ENCODE measurements at places on chromosomes 6 and 20.

DNA sequence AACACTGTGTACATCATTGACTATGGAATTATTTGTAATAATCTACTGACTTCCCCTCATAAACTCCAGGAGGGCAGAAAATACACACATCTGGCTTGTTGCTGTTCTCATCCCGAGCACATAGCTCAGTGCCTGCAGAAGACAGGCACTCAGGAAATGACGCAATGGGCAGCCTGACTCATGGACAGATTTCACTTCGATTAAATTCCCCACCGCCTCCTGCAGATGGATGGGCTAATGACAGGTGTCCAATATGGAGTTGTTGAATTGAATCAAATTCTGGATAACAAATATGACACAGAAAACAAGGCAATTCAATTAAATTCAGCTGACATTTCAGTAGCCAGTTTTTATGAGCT lies 9.1 kb downstream of the ANKRD60 start:
- DNase-seq, result no peak

DNA sequence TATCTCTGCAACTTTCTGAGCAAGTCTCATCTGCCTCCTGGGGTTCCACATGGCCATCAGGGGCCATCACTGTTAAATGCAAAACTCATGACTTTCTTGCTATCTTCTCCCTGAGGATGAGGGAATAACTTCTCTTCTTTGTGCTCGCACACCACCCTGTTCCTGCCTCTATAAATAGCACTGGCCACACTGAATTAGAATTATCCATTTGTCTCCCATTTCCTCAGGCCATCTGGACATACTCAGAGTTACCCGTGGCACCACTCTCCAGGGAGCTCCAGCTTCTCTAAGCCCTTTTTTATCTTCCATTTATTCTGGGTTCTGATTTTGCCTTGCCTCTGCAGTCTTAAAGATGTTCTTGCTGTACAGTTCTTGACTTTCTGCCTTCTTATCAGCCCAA lies 72.8 kb upstream of the ECI2 start:
- no peak for DNase-seq

DNA sequence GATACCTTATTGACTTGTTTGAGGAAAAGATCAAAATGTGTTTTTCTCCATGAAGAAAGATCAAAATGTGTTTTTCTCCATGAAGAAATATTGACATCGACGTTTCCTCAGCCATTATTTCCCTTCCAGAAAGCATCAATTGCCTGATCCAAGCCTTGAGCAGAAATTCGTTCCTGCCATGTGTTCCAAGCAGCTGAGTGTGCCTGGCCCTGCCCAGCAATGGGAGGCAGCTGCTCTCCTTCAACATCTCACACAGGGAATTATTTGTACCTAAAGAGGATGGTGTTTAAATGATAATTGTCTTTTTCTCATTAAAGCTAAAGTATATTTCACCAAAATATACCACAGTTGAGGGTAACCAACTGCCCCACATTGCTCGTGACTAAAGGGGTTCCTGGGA lies 7.8 kb upstream of the DUSP22 start:
- no peak for DNase-seq

DNA sequence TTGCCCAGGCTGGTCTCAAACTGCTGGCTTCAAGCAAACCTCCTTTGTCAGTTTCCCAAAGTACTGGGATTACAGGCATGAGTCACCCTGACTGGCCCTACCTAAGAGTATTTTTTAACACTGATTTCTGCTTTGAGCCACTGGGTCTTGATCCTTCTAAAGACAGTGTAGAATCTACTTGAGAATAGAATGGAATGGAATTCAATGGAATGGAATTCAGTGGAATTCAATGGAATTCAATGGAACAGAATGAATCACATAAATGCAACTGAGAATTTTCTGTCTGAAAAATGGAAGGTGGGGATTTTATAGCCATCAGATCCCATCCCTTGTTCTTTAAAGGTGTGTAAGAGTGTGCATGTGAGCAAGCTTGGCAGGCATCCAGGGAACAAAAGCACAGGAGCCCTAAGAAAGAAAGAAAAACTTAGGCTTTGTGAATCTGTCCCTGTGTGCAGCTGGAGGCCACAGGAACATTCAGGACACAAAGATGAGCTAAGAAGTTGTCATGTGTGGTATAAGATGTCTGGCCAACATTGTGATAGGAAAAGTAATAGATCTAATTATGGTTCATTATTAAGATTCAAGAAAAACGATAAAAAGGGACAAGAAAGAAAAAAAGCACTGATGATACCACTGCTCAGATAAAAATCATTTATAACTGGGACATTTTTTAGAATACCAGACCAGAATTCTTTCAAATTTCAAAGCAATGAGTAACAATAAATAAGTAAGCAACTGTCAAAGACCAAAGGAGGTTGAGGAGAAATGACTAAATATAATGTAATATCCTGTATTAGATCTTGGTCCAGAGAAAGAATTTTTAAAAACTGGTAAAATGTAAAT lies 681.0 kb upstream of the GJE1 start:
- DNase-seq, result no peak

GRCh38 chr6:143060806-143061596 lies at the start of gene AIG1:
AIG1 (plus strand) TSS chr6:143060889; CDS start chr6:143060926, 37 bp downstream.
- peak; percentile 50 for DNase-seq

DNA sequence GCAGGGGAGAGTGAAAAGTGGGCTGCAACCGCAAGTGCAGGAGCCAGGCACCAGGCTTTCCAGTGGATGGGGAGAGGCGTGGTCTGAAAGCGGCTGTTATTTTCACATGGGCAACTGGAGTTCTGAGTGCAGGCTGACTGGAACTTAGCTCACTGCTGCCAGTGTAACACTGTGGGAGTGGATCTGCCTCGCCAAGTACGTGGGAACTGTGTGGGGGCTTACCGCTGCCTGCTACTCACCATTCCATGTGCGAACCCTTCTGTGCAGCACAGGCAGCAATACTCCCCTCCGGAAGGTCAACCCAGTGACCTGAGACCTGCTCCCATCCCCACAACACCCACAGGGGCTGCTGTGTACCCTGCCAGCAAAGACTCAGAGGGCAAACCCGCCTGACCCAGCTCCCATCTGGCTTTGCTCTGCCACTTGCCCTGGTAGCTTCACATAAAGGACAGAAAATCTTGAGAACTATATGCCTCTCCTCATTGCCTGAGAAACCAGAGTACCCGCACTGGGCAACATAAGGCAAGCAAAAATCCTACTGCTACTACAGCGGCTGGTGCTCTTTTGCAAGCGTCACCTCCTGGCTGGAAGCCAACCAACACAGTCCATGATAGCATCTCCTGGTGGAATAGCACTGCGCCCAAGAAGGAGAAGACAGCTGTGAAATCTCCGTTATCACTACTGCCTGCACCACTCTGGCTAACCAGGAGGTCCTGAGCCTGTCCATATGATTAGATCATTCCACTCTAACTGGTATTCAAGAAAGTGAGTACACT lies 54.4 kb upstream of the SIRPG start:
- no peak for DNase-seq

GRCh38 chr20:871436-871835 lies 37.9 kb downstream of the FAM110A start:
- no peak for DNase-seq

DNA sequence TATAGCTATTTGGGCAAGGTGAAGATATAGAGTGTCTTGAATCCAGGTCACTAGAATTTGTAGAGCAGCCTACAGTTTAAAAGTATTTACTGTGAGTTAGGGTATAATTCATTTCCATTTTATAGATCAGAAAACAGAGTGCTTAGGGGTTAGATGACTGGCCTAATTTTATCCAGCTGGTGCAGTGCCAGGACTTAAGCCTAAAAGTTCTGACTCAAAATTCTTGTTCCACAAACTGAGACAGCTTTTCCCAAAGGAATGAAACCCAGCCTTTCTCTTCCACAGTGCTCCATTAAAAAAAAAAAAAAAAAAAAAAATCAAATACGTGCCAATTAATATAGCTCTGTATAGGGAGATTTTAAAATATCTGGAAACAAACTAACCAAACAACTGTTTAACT lies 441.0 kb upstream of the MARCKS start:
- no peak for DNase-seq

DNA sequence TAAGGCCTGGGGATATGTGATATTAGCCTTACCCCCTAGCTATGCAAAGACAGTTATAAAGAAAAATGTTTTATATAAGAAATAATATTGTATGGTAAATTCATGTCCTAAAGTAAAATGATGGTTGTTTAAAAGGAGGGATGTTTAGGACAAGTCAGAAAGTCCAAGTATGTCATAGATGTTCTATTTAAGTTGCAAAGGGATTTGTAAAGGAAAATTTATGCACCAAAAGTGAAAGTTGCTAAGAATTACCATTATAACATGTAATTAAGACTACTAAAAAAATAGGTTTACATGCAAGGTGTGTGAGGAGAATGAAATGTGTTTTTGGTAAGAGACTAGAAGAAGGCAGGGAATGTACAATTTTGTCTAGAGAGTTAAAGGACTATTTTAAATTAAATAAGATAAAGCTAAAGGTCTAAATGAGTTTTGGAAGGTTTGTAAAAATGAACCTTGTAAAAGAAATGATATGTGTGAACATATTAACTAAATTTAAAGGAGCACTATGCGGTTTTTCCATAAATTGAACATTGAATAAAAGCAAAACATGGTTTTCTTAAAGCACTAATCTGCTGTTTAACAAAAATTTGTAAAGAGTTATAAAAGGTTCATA lies 22.7 kb upstream of the GOPC start:
- DNase-seq, result no peak

DNA sequence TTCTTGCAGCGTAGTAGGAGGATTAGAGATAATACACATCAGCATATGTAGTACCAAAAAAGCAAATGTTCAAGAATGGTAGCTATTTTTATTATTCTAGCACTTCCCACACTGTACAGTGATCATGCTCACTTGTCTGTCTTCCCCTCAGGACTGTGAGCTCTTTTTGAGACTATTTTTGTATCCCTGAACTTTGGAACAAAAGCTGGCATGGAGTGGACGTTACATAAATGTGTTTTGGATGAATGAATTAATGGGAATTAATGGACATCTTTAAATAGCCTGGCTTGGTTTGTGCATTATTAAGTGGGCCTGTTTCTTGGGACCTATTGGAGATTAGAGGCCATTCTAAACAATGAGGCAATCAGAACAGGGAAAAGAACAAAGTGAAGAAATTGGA lies 243.7 kb downstream of the CD83 start:
- DNase-seq, result no peak

DNA sequence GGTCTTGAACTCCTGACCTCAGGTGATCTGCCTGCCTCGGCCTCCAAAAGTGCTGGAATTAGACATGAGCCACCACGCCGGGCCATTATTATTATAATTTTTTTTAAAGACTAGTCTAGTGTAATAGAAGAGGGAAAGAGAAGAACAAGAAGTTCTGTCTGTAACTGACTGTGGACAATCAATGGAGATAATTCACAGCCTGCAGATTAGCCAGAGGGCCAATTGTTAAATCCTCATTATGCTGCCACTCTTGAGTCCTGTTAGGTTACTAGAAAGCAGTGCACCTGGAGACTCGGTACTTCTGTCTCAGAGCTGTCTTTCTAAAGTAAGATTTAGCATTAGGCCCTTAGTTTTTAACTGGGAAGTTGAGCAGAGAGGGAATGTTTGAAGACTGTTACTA lies 37.5 kb downstream of the CARMIL1 start:
- DNase-seq, result no peak

DNA sequence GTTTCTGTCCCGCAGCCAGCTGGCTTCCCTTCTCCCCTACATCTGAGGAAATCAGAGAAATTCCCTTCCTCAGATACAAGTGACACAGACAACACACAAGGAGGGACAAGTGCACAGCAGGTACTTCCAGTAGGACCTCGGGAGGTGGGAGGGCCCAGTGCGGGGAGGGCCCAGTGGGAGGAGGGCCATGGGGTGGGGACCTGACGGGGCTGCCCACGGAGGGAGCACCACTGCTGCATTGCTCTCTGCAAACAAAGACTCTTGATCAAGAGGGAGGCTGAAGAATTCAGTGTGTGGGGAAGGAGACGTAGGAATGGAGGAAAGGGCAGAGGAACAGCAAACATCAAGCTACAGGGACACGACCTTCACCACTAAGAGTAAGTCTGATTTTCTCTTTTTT lies 9.0 kb downstream of the TAP2 start:
- no peak for DNase-seq

- no peak for DNase-seq
These were observed 29.2 kb upstream of the ZNFX1 start for GRCh38 chr20:49306903-49307620.

- DNase-seq, result no peak
These were observed 650 bp upstream of the TTK start for GRCh38 chr6:80003826-80004172.

- DNase-seq, result no peak
These were observed 4.3 kb downstream of the UBE2V1 start for GRCh38 chr20:50108556-50109235.

DNA sequence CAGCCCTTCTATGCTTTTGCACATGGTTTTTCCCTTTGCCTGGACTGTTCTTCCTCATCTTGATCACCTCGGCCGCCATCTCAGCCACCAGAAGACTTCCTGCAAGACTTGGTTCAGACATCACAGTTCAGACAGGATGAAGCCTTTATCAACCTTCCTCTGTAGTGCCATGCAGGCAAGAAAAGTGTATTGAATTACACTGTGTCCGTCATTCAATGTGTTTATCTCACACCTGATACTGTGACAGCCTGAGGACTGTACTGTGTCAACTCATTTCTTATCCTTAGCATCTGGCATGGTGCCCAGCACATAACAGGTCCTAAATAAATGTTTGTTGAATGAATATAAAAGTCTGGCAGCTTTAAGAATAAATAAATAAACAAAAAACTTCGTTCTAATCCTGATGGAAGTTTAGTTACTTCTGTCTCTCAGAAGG lies 133.3 kb upstream of the MAN1A1 start:
- DNase-seq, result no peak

DNA sequence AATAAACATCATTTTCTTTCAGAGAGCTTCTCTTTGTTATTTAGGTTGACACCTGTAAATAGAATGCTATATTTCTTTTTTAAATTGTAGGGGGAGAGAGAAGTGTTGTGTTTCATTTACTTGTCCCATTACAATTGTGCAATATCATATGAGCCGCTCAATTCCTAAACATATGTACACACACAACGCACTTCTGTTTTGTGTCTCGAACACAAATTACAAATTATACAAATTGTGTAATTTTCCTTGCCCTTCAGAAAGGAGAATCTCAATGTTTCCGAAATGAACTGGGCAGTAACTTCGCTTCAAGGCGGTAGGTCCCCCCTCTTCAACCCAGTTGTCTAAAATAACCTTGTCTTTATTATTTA lies 2.6 kb upstream of the ABT1 start:
- DNase-seq, result no peak

DNA sequence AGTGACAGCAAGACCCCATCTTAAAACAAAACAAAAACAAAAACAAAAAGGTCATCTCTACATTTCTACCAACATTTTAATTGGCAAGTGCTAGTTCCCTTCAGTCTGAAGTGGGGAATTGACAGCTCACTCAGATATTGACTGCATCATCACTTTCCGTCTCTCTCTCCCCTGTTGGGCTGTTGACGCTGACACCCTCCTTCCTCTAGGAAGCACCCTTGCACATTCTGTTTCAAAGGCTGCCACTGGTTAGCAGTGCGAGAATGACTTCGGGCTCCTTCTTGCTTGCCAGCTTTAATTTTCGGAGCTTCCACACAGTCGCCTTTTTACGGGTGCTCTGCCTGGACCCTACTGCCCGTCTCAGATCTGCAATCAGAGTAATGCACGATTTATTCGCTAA lies 96.6 kb upstream of the INSM1 start:
- no peak for DNase-seq

GRCh38 chr6:97205966-97206365 lies 77.0 kb downstream of the MMS22L start:
- no peak for DNase-seq

- DNase-seq, result no peak
These were observed 104.7 kb upstream of the PMEPA1 start for GRCh38 chr20:57814529-57814928.

GRCh38 chr20:46232539-46232938 lies 75.8 kb downstream of the CDH22 start:
- no peak for DNase-seq
